ENCODE measurements at places on chromosomes 7 and 10.

DNA sequence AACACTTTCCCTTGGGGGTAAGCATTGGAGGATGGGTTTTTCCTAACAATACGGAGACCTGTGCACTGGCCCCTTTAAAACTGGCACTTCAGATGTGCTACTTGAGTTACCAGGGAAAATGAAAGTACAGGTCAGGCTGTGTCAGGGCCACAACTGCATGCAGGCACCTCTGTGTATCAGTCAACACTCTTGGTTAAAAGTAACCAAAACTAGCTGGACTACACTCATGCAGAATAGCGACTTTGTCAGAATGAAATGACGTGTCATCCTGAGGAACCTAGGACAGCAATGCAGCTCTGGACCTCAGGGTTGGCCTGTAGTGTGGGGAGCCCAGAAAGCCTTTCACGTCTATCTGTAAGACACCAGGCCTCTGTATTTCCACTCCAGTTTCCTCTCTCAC, 33.8 kb upstream of the SMKR1 start:
- no peak for DNase-seq

GRCh38 chr10:72564596-72564995, 61.3 kb downstream of the MICU1 start:
- no peak for DNase-seq

DNA sequence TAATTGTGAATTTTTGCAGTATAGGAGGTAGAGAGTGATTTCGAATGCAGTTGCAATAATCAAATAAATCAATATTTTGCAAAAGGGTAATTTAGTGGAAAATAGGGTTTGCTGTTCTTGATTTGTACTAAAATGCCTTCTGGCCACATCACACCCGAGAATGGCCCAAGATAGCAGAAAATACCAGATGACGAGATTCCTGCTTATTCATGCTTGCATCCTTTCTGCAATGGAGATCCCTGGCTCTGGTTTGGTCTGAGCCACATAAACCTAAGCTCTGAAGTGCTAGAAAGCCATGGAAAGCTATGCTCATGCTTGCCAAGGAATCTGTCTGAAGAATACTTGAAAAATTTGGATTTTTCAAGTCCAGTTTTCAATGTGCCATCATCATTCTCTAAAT, 634.2 kb upstream of the COBL start:
- no peak for DNase-seq

DNA sequence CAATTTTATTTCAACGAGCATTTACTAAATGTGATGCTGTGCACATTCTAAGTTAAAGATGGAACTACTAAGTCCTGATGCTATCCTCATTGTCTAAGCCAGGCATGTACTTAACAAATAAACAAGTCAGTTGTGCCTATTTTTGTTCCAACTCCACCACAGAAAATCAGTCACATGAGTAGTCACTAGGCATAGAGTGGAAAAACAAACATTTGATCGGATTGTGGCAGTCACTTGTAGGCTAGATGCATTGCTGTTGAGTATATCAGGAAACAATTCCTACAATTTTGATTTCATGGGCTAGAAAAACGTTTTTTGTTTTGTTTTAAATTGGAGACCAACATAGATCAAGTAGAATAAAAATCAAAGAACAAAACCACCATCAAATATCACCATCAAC, 177.6 kb upstream of the SLC25A13 start:
- DNase-seq = no peak
